ENCODE measurements at places on chromosomes 5 and 9.
A peak's percentile ranks its signal among the peaks of the same experiment; 100 is the strongest.

DNA sequence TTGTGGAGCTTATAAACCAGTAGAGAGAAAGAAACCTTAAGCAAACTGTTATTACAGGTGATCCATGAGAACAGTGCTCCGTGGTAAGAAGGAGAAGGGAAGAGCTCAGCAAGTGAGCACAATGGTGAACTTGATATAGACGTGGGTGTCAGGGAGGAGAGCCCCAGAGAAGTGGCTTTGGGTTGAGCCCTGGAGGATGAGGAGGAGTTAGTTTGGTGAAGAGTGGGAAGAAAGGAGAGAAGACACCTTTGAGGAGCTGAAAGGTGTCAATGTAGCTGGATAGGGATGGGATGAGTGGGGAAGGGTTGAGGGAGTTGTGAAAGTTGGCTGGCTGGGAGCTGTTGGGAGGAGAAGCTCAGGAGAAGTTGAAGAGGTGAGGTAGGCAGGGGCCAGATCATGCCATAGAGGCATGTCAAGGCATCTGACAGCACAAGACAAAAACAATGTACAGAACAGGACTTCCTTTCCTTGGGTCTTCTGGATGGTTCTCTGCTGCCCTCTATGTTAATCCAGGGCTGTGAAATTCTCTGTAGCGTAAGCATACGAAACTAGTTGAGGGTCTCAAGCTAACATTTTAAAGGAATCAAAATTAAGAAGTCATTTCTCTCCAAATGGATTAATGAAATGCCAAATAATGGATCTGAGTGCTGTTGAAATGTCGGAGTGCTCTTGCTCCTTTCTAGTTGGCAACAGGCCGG lies 501.9 kb downstream of the KDM4C start:
- DNase-seq, result peak; percentile 29

GRCh38 chr5:133842846-133843611 lies 125.4 kb downstream of the C5orf15 start:
- no peak for DNase-seq

GRCh38 chr9:81964218-81965171 lies 21.2 kb downstream of the SPATA31D3 start:
- DNase-seq, result no peak

GRCh38 chr9:104969116-104969515 lies 41.2 kb upstream of the ABCA1 start:
- DNase-seq, result no peak

GRCh38 chr5:75496026-75496425 lies 15.4 kb downstream of the CERT1 start:
- DNase-seq, result peak; percentile 4

Measured in bronchial epithelial cell (primary cell).